ENCODE measurements at places on chromosomes 6 and 20.

GRCh38 chr6:7073821-7074525 lies 33.8 kb upstream of the RREB1 start:
- DNase-seq: no peak

- no peak for DNase-seq
These were observed 72.5 kb downstream of the TNFRSF21 start for GRCh38 chr6:47237196-47237595.

GRCh38 chr6:143522039-143522600 lies 10.6 kb upstream of the FUCA2 start:
- DNase-seq: no peak

- no peak for DNase-seq
These were observed 112.0 kb upstream of the MLIP start for GRCh38 chr6:53999088-53999755.

- DNase-seq: no peak
These were observed 199.7 kb downstream of the FOXC1 start for GRCh38 chr6:1809291-1809988.

DNA sequence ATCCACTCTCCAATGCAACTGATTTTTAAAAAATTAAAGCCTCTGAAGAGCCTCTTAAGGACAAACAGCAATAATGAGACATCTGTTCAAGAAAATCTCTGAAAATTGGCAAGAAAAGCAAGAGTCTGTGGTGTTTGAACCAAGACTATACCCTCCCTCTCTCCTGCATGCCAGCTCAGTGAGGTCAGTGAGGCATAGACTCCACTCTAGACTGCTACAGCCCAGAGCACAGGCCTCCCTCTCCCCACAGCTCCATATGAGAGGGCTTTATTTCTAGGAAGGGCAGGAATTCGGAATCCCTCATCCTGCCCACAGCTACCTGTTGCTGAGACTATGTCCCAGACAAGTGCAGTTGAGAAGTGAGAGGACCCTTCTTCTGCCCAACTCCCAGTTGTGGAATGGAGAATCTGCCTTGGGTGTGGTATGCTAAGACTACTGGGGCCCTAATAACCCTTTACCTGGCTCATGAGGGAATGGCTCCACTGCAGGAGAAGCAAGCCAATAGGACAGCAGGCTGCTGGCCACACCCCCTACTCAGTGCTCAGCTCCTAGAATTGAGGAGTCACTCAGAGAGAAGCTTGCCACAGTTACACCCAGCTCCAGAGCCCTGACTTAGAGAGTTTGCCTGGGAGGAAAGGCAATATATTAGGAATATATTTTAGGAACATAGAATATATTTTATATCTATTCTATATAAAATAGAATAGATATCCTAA lies 22.7 kb upstream of the HLA-DQA1 start:
- DNase-seq: no peak

- DNase-seq: no peak
These were observed 199.4 kb downstream of the PHACTR1 start for GRCh38 chr6:12916006-12916405.

- DNase-seq: no peak
These were observed 437.2 kb downstream of the BCKDHB start for GRCh38 chr6:80543598-80544222.
